Uterus (tissue), 4 donors: ENCODE measurements at places on chromosomes 13 and 19. TPM values are rescaled to one million over a fixed set of nuclear protein-coding genes. Genes with fewer than 3 reads are reported as not detected.
A peak's percentile ranks its signal among the peaks of the same experiment; 100 is the strongest.

DNA sequence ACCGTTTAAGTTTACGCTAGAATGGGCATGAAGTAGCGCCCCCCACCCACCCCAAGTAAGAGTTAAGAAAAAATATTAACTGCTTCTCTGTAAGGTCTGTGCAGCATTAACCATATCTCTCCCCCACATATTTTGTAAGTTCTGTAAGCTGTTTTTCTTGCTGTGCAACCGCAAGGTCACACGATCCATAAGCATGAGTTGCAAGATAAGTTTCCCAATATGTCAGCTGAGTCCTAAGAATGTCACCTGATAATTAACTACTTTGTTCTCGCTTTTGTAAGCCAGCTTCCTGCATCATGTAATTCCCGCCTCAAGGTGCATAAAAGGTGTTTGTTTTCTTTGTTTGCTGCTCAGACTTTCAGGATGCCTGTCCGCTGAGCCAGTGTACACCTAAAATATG, 187.0 kb downstream of the MYO16 start:
- no peak for DNase-seq

GRCh38 chr13:88627071-88627470, 955.9 kb downstream of the SLITRK5 start:
- no peak for DNase-seq

Gene KCNJ14
- total RNA-seq: not detected

- peak; percentile 13 for DNase-seq
Measured at GRCh38 chr19:40827386-40828247, 22.6 kb downstream of the CYP2A6 start.

Gene CYP2A6
- not detected for total RNA-seq

GRCh38 chr13:41065078-41065477, 3.8 kb downstream of the WBP4 start:
- no peak for DNase-seq
